NCI-H1694 (cell line): ENCODE measurements at places on chromosomes 16 and 17.

DNA sequence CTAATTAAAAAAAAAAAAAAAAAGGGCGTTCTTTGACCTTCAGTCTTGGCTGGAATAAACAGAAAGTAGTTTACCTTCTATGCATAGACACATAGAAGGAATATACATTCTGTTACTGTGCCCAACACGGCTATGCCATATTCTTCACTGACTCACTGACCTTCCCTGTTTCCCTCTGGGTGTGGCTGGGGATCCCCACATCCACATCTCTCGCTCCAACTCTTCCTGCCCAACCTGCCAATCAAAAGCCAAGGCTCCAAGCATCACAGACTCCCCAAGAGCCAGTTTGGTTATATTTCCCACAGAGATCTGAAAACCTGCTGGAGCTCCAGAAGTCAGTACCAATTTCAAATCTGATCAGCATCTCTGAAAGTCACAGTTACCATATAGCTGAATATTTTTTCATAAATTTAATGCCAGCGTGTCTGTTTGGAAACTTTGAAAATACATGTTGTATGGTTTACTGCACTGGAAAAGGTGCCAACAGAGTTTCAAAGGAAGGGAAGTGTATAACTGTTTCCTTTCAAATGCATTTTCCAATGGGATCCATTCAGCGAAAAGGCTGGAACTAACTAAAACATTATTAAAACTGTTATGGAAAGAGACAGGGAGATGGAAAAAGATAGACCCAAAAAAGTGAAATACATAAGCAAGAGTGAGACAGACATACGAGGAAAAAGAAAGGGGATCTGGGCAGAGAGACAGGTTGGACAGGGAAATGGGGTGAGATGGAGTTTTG, 91.8 kb downstream of the SMG6 start:
- no peak for DNase-seq

DNA sequence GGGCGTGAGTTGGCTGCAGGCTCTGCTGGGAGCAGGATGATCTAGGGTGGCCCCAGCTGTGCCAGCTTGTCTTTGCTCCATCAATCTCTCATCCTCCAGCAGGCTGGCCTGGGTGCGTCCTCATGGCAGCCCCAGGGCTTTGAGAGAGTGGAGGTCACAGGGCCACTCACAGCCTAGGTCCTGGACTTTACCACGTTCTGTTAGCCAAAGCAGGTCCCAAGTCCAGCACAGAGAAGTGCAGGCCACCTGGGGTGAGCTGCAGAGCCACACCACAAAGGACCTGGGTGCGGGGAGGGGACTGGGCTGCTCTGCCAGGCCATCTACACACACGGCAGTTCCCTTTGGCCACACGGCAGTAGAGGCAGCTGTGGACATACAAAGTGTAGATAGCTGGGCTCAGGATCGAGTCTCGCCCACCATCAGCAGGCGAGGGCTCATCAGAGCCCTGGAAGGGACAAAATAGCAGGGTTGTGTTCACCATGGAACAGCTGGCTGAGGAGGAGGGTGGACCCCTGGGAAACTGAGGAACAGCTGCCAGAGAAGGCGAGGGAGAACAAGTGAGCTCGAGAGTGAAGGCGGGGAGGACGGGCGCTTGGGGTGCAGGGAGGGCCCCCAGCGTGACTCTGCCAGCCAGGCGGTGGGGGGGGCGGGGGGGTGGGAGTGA, 30.0 kb downstream of the SREBF1 start:
- no peak for DNase-seq

DNA sequence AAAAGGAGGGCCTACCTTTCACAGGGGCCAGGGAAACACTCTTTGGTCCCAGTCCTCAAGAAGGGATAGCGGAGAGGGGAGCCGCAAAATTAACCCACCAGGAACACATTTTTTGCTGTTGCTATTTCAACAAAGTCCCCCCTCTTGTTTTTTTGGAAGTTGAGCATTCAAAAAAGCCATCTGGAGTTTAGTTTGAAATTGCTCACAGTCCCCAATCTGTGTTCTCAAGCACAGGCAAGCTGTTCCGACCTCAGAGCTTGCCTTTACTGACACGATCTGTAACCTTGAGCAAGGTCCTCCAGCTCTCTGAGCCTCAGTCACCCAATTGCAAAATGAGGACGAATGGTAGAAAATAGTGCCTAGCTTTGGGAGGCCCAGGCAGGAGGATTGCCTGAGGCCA, 131.1 kb downstream of the ZNF423 start:
- DNase-seq: peak; percentile 63

GRCh38 chr17:81376946-81377714, 18.1 kb upstream of the BAHCC1 start:
- DNase-seq: no peak

DNA sequence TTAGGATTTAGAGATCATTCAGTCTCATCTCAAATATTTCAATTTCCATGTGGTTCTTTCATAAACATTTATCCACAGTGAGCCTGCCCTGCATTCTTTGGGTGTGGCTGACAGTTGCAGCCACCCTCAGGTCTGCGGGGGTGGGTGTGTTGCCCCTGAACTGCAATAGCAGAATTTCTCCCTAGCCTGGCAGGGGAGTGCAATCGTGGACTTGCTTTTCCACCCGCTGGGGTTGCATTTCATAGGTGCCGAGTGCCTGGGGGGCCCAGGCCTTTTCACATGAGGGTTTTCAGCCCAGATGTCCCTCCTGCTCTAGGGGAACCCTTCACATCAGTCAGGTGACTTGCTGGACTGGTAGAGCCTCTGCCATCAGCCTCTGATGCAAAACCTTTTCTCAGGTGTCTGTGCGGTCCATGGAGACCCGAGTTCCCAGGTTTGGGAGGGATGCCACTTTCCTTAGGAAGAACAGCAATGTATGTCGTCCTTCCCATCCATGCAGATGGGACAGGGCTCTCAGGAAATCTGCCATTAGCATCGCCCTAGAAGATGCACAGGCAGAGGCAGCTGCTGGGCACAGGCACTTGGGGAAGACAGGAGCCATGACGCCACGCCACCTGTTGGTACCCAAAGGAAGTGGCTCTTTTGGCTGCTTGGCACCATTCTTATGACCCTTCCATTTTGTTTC, 2.4 kb upstream of the USP36 start:
- peak; percentile 64 for DNase-seq

DNA sequence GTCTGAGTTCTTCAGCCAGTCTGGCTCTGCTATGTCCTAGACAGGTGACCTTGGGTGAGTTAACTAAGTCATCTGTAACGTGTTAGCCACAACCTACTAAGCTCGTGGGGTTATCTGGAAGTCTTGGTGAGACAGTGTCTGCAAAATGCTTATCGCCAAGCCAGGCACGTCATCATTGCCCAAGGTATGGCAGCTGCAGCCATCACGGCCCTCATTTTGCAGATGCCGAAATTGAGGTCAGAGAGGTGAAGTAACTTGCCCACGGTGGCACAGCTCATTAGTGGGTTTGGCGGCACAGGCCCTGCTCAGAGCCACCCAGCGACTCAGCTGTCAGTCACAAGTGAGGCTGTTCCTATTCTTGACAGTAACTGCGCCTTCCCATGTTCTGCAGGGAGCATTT, 79.8 kb downstream of the CMIP start:
- DNase-seq: no peak
